ENCODE measurements at places on chromosomes 1 and 21. TPM values are rescaled to one million over a fixed set of nuclear protein-coding genes. Genes with fewer than 3 reads are reported as not detected.

SH3BGR gene
- 2.3 TPM for total RNA-seq

SH2D1B gene
- total RNA-seq: not detected

PGLYRP3 gene
- total RNA-seq: not detected

GRCh38 chr1:175179837-175180590 lies 12.6 kb downstream of the KIAA0040 start:
- H3K27ac ChIP-seq: no peak overlapping the region
- H3K27me3 ChIP-seq: peaks cover 10% of the 10 kb centered on the region
- no peak overlapping the region for H3K4me3 ChIP-seq
- H3K36me3 ChIP-seq: no peaks in the 10 kb centered on the region

- H3K4me3 ChIP-seq: no peak overlapping the region
- no peaks in the 10 kb centered on the region for H3K4me1 ChIP-seq
- DNase-seq: no peak
- H3K27me3 ChIP-seq: no peaks in the 10 kb centered on the region
Measured at GRCh38 chr1:37822906-37823815, 15.2 kb upstream of the YRDC start.

- no peak for DNase-seq
- no peaks in the 10 kb centered on the region for H3K36me3 ChIP-seq
- H3K27ac ChIP-seq: no peak overlapping the region
- peaks cover 4% of the 10 kb centered on the region for H3K4me1 ChIP-seq
- no peak overlapping the region for H3K4me3 ChIP-seq
Measured at GRCh38 chr1:151802372-151802771, 2.8 kb downstream of the LINGO4 start.

Measured in neural crest cell (in vitro differentiated cells).